ENCODE measurements at places on chromosomes 3 and 15.

- DNase-seq = no peak
These were observed 7.2 kb downstream of the RTF1 start for GRCh38 chr15:41423979-41424659.

DNA sequence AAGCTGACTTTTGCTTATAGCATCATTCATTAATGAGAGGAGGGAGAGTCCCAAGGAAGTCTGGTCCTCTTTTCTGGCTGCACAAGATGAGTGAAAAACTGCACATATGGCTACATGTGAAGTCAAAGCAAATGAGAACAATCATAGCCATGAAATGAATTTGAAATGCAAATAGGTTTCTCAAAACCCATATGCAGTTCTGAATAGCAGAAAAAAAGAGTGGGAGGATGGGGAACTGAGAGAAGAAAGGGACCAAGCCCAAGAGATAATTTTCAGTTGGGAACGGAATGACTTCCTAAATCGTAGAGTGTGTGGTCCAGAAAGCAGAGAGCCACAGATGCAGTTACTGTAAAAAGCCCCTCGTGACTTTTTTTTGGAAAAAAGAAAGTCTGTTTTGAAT is 66.3 kb downstream of the GTPBP8 start:
- no peak for DNase-seq

DNA sequence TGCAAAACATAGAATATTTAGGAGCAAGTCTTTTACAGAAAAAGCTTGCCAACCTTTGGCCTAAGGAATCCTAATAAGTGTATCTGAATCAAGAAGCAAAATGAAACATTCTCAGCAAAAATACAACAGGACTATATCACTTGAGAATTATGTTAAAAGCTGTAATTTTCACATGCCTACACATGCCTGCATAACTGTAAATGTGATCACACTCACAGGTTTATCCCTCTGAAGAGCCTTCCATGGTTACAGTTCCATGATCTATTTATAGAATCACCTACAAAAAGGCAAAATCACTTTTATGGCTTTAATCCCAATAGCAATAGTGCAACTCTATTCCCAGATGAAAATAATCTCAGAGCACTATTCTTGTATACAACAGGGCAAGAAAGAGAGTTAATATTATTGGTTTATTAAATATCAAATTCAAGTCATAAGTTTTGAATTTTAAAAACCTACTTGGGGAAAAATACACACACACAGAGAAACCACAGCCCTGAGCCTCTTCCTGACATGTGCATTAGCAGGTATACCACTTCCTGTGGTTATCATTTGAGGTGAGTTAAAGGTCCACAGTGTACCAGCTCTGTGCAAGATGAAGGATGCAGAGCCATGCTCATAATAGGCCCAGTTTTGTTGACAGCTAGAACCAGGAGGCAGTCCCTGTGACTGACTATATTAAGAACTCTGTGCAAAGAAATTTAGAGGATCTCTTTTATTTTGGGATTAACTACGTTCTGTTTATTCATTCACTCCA is 252.5 kb upstream of the TGFBR2 start:
- DNase-seq = no peak

DNA sequence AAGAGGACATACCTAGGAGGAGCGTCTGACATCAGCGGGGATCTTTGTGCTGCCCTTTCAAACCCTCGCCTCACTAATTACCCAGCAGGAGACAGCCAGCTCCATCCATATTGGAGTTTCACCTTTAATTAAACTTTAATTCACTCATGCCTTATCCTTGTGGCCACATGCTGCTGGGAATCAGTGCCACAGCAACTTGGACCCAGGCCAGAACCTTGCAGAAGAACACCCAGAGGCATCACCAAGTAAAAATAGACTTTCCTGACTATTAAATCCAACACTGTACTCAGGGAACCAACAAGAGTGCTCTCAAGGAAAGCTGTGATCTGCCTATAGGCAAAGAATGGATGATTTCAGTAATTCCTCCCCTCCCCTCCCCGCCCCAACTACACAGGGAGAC is 23.9 kb downstream of the EIF1B start:
- DNase-seq = no peak

GRCh38 chr3:130395331-130395730 is 49.9 kb downstream of the COL6A5 start:
- DNase-seq = no peak

- no peak for DNase-seq
These were observed 85.6 kb upstream of the DNAJC19 start for GRCh38 chr3:181075098-181075497.
